Fibroblast of skin of right biceps (primary cell): ENCODE measurements at places on chromosomes 5 and 9.

- DNase-seq: no peak
Observed at GRCh38 chr9:123080444-123080843, 47.0 kb downstream of the GPR21 start.

DNA sequence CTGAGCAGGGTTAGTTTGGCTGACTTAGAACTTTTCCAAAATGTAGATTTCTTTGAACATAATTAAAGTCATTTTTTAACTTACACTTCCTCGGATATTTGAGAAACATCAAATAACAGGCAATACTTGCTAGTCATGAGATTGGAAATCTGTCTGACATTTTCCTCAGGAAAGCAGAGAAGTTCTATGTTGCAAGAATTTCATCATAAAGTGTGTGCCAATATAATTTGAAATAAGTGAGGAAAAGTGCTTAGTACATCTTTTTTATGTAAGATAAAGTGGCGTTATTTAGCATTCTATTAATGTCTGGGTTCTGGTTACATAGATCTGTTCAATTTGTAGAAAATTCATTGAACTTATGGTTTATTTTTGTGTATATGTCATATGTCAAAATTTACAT lies 48.7 kb upstream of the C5orf47 start:
- no peak for DNase-seq

DNA sequence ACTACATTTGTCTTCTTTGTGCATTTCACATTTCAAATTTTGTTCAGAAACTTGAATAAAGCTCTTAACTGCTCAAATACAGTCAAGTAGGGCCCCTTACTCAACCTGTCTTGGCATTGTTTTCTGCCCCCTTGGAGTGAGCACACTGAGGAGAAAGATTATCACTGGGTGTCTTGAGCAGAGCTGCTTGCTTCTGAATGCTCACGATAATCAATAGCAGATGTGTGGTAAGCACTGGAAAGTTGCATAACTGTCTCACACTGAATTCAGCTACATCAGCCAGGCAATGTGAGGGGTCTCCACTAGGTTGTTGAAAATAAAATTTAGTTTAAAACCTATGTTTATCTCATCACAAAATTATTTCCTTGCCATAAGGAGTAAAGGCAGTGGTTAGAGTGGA lies 7.8 kb upstream of the TNFAIP8 start:
- DNase-seq: peak; percentile 81

- DNase-seq: peak; percentile 36
Observed at GRCh38 chr5:8517456-8517855, 648.5 kb downstream of the MTRR start.

GRCh38 chr9:36864491-36865410 lies 169.3 kb downstream of the PAX5 start:
- no peak for DNase-seq

GRCh38 chr5:373710-374602 lies 52.4 kb downstream of the AHRR start:
- peak; percentile 87 for DNase-seq

- peak; percentile 77 for DNase-seq
Observed at GRCh38 chr9:98410185-98410697, 154.8 kb upstream of the TBC1D2 start.
